Endothelial cell (in vitro differentiated cells): ENCODE measurements at places on chromosomes 6 and 20.

- no peak for DNase-seq
These were observed 60.1 kb upstream of the ZNF184 start for GRCh38 chr6:27532820-27533538.

- no peak for DNase-seq
These were observed 136.9 kb upstream of the SGK1 start for GRCh38 chr6:134454794-134455193.

- no peak for DNase-seq
These were observed 107.4 kb upstream of the TAB2 start for GRCh38 chr6:149209871-149210775.

- DNase-seq = no peak
These were observed 5.8 kb upstream of the SIM1 start for GRCh38 chr6:100470422-100471120.

DNA sequence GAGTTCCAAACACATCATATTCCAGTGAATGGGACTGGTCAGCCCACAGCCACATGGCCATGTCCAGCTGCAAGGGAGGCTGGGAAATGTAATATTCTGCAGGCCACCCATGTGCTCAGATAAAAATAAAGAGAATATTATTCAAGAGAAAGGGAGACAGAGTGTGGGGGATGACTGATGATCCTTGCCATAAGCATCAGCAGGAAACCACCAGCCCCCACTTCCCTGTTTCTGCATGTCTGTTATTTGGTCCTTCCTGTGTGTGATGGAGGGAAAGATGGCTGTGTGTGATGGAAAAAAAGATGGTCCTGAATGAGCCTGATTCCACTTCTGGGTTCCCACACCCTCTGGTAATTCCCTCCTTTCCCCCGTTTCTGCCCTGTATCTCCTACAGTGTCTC, 13.1 kb upstream of the RSPO4 start:
- no peak for DNase-seq

- no peak for DNase-seq
These were observed 171.4 kb upstream of the SYNDIG1 start for GRCh38 chr20:24297993-24298392.

GRCh38 chr6:157651731-157652490, 171.1 kb upstream of the SNX9 start:
- DNase-seq = no peak
